ENCODE measurements at places on chromosomes 12 and 14.
A peak's percentile ranks its signal among the peaks of the same experiment; 100 is the strongest.

DNA sequence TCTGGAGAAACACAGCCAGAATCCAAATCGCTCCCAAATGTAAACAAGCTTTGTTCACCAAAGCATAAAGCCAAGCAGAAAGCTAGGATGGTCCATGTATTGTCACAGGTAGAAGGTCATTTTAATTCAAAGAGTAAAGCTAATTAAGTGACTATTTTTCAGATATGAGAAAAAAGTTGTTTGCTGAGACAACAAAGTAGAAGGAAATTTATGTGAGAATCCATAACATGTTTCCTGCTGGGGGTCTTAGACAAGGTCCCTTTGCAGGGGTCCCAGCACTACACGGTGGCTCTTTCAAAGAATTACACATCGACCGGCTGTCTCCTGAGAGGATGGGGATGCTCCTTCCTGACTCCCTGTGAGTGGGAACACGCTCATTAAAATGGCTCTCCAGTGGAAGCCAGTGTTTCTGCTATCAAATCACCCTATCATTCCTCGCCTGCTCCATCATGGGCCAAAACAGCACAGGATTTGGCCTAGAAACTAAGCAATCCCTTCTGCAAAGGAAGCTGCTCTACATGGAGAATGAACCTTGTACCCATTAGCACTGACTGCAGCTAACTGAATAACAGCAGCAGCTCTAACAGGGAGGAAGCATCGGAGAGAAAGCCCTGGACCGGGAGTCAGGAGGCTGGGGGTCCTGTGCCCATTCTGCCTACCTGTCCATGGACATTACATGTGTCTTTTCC is 175.3 kb downstream of the STXBP6 start:
- no peak for DNase-seq

GRCh38 chr14:54652188-54652587 is 85.3 kb downstream of the SAMD4A start:
- DNase-seq = no peak

- DNase-seq = no peak
Observed at GRCh38 chr12:79451365-79451764, 239.4 kb downstream of the PAWR start.

DNA sequence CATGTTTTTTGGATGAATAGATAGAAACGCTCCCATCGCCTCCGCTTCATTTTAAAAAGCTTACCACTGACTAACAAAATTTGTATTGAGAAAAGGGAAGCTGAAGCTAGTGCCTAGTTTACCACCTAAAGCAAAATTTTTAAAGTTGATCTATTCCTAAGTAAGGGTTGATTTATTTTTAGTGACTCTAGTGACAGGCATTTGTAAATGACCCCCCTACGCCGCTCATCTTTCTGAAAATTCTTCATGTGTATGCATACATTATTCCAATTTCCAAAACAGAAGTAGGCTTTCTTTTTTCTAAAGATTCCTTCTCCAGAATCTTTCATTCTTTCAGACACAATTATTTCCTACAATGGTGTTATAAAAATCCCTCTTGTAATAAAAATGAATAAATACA is 5.4 kb downstream of the HMGA2 start:
- DNase-seq = no peak

DNA sequence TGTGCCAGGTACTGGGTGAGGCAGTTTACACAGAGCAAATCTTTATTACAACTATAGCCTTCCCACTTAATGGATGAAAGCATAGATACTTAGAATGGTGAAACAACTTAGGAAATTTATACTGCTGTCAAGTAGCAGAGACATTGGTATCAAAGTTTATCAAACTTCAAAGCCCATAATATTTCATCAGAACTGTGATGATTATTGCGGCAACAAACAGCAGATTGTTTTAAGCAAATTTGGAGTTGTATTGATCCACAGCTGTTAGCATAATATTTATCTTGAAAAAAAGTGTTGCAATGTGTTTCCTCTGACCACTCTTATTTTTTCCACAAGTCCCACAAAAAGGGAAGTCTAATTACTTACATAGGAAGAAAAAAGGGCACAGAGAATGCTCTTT is 2.0 kb upstream of the SLCO1B3 start:
- DNase-seq = no peak

DNA sequence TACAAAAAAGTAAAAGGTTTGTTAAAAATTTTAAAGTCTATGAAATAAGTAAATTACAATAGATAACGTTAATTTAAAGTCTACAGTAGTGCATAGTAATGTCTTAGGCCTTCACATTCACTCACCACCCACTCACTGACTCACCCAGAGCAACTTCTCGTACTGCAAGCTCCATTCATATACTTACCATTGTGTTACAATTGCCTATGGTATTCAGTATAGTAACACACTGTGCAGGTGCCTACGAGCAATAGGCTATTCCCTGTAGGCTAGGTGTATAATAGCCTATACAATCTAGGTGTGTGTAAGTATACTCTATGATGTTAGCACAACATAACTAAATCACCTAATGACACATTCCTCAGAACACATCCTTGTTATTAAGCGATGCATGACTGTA is 435.3 kb upstream of the TMTC1 start:
- DNase-seq = no peak

GRCh38 chr14:22226381-22226780 is 362.6 kb downstream of the DAD1 start:
- DNase-seq = no peak

DNA sequence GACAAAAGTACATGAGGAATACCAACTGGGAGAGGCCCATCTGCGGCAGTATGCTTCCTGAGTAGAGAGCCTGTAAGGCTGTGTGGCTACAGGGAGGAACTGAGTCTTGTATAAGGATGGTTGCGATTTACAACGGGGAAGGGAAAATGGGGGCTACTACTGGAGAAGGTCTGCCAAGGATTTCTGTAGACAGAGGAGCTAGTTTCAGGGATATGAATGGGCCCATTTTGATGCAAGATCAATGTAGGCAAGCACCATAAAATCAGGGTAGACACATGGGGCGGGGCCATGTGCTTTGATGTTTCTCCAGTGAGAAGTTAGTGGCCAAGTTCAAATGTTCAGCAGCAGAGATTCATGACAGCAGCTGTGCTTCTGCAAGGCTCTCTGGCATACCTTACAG is 149.4 kb downstream of the GPR65 start:
- DNase-seq = no peak

DNA sequence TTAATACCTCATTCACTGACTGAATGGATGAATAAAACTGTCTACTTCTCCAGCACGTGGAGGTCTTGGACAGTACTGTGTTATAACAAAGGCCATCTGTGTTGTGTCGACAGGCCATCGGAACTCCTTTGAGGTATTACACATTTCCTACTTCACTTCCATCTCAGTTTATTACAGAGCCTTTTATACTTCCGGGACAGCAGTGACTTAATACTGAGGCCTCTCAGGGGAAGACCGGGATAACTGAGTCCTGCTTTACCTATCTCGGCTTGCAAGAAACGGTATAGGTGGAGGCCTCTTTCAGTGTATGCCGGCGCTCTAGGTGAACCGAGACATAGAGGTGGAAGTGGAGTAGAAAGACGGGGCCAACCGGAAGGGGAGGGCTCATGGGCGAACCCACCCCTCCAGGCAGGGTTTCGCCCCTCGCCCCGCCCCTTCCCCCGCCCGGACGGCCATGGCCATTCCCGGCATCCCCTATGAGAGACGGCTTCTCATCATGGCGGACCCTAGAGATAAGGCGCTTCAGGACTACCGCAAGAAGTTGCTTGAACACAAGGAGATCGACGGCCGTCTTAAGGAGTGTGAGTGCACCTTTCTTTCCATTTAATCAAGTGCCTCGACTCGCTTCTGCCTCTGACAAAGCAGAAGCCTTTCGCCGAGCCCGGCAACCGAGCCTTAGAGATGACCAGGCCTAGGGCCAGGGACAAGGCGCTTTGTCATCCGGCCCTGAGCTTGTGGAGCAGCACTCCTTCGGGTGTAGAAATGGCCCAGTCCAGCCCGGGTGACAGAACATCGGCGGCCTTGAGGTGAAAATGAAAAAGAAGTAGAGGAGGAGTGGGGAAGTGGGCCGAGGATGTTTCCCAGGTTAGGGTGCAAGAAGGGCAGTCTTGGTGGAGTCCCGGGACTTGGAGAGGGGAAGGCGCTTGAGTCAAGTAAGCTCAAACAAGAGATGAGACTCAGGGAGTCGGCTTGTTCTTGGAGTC is at the start of gene PSMC6:
TSS of gene PSMC6 (plus strand) at position 477 of the 983 bp plus-strand sequence. CDS start at position 497, 20 bp downstream.
- peak; percentile 100 for DNase-seq

DNA sequence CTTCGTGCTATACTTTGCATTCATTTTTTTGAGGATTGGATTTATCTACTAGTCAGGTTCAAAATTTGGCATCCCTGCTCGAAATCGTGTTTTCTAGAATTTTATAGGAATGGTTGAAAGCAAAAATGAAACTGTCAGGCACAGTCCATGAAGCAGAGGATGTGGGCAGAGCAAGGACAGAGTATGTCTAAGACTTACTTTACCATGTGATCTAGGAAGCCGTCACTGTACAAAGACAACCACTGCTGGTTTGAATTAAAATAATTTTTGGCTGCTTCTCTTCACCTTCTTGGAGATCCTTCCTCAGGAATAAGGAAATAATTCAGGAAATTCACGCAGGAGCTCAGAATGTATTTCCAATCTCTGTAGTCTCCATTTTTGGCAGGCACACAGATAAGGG is 31.6 kb upstream of the SGPP1 start:
- no peak for DNase-seq

- no peak for DNase-seq
Observed at GRCh38 chr14:36518031-36518585, 1.9 kb downstream of the NKX2-1 start.

DNA sequence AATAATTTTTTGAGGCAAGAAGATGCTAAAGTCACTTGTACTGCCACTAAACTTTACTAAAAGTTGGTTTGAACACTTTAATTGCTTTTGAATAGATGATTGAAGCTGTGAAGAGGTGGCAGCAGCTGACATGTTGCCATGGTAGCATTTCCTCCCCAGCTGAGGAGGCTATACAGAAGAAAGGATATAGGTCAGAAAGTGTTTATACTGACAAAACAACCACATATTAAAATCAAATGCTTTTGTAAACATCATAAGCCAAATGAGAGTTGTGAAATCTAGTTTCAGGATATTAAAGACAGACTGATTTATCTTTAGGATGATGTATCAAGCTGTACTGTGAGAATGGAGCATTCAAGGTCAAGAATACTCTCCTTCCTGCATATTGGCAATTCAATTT is 41.7 kb downstream of the TSPAN19 start:
- DNase-seq = no peak

- DNase-seq = no peak
Observed at GRCh38 chr14:100590726-100591452, 3.7 kb upstream of the BEGAIN start.

GRCh38 chr14:54715239-54715638 is 148.3 kb downstream of the SAMD4A start:
- DNase-seq = no peak

DNA sequence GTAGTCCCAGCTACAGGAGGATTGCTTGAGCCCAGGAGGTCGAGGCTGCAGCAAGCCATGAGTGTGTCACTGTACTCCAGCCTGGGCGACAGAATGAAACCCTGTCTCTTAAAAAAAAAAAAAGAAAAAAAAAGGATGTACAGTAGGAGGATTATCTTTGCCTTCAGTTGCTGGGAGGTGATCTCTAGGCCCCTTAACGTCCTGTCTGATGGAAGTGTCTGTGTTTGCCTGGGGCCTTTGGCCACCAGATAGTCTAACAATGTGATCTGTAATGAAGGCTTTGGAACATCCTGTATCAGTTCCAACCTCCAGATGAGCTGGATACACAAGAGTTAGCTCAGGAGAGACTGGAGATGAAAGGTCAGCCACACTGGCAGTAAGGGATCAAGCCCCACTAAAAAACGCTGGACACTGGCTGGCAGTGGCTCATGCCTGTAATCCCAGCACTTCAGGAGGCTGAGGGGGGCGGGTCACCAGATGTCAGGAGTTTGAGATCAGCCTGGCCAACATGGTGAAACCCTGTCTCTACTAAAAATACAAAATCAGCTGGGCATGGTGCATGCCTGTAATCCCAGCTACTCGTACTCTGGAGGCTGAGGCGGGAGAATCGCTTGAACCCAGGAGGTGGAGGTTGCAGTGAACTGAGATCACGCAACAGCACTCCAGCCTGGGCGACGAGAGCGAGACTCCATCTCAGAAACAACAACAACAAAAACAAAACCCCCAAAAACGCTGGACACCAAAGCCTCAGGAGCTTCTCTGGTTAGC is 19.0 kb upstream of the HNF1A start:
- no peak for DNase-seq

GRCh38 chr14:61930101-61930857 is 168.1 kb downstream of the SNAPC1 start:
- no peak for DNase-seq

DNA sequence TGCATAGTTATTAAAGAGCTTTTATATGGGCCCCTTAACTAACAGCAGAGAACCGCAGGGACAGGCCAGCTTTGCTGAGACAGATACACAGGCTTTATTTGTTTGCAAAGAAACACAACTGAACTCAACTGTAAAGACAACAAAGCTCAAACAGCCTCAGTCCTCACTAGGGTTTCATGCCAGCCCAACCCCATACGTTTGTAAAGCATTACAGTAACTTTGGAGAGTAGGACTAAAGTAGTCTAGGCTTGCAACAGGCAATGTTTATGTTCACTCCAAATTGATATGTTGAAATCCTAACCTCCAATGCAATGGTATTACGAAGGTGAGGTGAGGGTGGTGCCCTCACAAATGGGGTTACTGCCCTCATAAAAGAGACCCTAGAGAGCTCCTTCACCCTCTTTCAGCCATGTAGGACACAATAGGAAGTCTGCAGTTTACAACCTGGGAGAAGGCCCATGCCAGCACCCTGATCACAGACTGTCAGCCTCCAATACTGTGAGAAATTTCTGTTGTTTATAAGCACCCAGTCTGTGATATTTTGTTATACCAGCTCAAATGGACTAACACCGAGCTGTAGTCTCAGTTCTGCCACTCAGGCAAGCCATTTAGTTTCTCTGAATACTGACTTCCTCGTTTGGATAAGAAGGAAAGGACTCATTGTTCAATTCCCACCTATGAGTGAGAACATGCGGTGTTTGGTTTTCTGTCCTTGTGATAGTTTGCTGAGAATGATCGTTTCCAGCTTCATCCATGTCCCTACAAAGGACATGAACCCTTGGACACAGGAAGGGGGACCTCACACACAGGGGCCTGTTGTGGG is 35.2 kb downstream of the PPM1H start:
- no peak for DNase-seq

DNA sequence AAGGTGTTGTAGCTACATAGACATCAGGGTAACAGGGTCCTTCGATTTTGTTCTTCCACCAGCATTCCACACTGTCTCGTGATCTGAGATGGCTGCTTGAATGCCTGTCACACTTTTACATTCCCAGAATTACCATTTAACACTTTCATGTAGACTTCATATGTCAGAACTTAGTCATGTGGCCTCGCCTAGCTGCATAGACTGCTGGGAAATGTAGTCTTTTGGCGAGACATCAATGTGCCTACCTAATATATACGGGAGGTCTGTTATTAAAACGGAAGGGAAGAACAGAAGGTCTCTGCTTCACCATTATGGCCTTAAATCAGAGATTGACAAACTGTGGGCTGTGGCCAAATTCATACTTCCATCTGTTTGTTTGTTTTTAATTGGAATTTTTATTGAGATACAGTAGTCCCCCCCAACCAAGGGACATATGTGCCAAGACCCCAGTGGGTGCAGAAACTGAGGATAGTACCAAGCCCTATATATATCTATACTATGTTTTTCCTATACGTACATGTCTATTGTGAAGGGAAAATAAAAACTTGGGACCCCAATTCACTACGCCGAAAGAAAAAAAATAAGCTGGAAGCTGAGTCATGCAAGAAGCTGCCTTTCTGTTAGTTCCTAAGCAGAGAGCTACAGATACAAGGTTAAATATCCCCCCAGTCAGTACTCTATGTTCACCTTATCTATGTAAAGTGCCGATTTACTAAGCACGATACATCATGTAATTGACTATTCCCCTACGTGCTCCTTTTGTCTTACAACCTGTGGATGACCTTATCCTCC is 11.3 kb upstream of the HRK start:
- no peak for DNase-seq

GRCh38 chr14:92673601-92674150 is 74.8 kb downstream of the LGMN start:
- DNase-seq = no peak
